ENCODE measurements at places on chromosomes 4 and X.

- peak; percentile 93 for DNase-seq
These were observed 14.1 kb upstream of the PPARGC1A start for GRCh38 chr4:23903859-23904438.

- DNase-seq = peak; percentile 3
These were observed 110.8 kb upstream of the PACRGL start for GRCh38 chr4:20589436-20589835.

DNA sequence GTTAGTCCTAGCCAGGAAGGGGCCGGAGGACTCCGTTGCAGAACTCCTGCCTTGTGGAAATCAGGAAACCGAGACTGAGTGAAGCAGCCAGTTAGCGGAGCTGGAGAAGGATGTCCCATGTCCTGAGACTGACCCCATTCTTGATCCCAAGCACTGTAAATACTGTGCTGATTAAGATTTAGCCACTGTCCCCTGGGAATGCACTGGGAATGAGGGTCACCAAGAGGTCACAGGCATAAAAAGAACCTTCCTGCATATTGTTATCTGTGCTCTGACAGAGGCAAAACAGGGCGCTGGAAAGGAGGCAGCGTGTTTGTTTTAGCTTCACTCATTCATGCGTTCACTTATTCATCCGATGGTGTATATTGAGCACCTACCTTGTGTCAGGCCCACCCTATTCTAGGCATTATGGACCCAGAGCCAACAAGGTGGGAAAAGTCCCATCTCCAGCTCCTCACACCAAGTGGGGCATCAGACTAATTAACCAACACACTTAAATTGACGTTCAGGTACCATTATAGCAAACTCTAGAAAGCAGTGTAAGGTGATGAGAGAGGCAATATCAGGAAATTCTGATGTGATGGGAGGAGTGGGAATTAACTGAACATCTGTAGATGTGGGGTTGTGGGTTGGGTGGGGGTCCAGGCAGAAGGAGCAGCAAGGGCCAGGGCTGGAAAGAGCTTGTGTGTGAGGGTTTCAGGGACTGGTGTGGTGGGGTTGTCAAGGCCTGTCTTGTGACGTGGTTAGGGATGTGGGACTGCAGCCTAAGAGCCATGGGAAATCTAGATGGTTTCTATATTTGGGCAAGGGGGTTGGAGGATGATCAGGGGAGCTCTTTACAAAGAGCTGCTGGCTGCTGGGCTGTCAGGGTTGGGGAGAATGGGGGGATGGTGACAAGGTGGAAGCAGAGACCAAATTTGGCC, 10.6 kb upstream of the SLC2A9 start:
- DNase-seq = no peak

DNA sequence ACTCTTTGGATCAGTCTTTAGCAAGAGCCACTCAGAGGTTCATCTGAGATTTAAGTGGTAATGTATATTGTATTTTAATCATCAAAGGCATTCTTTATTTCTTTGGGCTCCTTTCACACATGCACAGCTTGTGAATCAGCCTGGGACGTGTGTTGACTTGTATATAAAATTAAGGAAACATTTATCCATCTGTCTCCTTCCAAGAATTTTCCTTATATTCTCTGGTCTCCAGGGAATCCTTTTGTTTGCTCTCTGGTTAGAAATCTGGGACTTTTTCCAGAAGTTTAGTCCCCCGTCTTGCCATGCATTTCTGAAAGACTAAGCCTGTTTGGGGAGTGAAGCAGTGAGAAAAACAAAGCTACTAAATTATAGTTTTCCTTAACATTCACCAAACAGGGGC, 212.3 kb downstream of the DCAF12L2 start:
- no peak for DNase-seq

All from SHP77 (cell line).